ENCODE measurements at places on chromosomes 5 and 9.
A peak's percentile ranks its signal among the peaks of the same experiment; 100 is the strongest.

- H3K4me1 ChIP-seq = peaks cover 10% of the 10 kb centered on the region
- no peaks in the 10 kb centered on the region for H3K36me3 ChIP-seq
- H3K4me3 ChIP-seq = no peak overlapping the region
These were observed 241.4 kb downstream of the CSNK1G3 start for GRCh38 chr5:123753180-123753936.

DNA sequence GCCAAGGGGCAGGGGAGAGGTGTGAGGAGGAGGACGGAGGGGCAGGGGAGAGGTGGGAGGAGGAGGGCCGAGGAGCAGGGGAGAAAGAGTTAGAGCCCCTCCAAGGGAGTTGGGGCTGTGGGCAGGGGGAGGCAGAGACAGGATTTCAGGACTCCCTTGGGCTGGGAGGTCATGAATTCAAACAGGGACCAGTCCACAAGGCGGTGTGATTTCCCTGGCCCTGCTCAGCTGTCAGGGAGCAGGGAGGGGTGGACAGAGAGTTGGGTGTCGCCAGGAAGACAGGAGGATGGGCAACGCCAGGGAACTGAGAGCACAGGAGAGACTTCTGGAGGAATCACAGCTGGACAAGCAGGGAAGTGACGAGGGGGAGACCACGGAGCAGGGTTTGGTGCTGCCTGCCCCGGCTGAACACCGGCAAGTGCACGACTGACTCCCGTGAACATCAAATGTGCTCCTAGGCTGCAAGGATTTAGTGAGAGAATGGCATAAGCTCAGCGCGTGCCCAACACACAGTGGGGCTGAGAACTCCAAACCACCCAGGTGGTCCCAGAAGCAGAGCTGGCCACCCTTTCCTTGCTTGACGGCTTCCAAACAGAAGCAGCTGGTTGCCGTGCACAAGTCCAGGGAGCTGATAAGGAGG, 17.8 kb upstream of the OLFM1 start:
- no peak overlapping the region for H3K27ac ChIP-seq
- no peaks in the 10 kb centered on the region for H3K4me1 ChIP-seq
- H3K36me3 ChIP-seq = no peaks in the 10 kb centered on the region
- H3K27me3 ChIP-seq = peaks cover 6% of the 10 kb centered on the region
- H3K4me3 ChIP-seq = no peak overlapping the region
- DNase-seq = peak; percentile 47

DNA sequence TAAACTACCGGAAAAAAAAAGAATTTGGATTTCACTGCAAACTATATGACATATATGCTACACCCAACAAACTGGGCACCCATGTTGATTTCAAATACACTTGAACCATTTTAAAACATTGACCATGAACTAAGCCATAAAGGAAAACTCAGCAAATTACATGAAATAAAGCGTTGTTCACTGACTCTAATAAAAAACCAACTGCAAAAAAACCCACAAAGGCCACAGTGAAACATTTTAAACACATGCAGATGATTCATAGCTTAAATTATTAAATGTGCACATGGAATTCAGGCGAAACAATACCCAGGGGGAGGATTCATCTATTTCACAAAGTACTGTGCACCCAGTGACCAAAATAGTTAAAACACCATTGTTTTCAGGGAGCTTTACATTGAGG, 33.3 kb downstream of the MTRR start:
- no peak overlapping the region for H3K27ac ChIP-seq
- peaks cover 64% of the 10 kb centered on the region for H3K36me3 ChIP-seq
- no peaks in the 10 kb centered on the region for H3K27me3 ChIP-seq
- DNase-seq = no peak
- no peaks in the 10 kb centered on the region for H3K4me1 ChIP-seq
- no peak overlapping the region for H3K4me3 ChIP-seq

DNA sequence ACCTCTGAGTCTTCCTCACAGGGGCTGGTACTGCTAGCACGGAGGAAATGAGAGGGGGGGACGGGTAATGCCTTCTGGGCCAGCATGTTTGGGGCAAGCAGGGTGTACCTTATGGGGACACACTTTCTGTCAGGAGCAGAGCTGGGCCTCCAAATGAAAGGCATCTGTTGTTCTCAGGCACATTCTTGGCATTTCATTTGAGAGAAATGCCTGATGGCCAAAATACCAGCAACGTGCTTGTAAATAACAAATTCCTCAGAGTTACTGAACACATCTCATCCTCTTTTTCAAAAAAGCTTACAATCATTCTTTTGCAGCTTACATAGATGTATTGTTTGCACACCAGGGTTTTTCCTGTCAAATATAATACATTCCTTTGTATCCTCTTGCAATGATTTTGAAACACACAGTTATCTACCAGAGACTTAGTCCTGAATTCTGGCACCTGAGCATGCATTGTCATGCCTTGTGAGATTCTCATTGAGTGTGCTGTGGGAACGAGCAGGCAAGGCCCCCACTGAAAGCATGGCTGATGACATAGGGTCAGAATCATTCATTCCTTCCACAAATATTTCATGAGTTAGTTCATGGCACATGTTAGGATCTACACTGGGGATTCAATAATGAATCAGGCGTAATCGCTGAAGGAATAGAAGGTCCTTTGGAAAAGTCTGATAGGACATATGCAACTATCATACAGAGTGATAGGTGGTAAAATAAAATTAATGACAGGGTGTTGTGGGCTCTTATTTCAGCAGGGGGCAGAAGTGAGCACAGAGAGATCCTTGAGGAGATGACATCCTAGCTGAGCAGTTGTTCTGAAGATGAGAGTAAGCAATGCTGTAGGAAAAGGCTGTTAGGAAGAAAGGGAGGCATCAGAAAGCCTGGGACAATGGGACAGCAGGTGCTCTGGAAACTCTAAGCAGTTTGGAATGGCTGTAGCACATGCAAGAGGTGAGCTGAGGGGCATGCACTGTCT, 260.9 kb upstream of the TUT7 start:
- H3K4me1 ChIP-seq = no peaks in the 10 kb centered on the region
- no peak overlapping the region for H3K4me3 ChIP-seq
- DNase-seq = no peak
- H3K27me3 ChIP-seq = no peaks in the 10 kb centered on the region

DNA sequence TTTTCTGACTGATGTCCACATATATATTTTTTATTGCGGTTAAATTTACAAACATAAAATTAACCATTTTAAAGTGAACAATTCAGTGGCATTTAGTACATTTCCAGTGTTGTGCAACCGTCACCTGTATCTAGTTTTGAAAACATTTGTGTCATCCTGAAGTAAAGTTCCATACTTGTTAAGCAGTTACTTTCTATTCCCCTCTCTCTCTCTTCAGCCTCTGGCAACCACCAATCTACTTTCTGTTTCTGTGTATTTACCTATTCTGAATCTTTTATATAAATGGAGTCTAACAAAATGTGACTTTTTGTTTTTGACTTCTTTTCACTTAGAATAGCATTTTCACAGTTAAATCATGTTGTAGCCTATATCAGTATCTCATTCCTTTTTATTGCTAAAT, 480.1 kb upstream of the SMARCA2 start:
- H3K4me3 ChIP-seq = no peak overlapping the region
- no peaks in the 10 kb centered on the region for H3K36me3 ChIP-seq
- no peak for DNase-seq
- H3K27ac ChIP-seq = no peak overlapping the region
- no peaks in the 10 kb centered on the region for H3K27me3 ChIP-seq
- no peaks in the 10 kb centered on the region for H3K4me1 ChIP-seq

DNA sequence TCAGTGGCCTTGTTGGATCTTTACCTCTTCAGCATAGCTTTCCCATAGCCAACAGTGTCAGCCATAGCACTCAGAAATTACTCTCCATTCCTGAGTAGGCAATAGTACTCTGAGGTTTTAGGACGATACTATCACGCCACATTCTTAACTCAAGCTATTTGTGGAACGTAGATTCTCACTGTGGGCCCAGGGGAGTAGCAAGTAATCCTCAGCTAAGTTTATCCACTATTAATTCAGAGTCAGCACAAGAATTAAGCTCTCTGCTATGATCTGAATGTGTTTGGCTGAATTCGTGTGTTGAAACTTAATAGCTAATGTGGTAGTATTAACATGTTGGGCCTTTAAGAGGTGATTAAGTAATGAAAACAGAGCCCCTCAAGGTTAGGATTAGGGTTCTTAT, 858.8 kb upstream of the NUDT12 start:
- no peaks in the 10 kb centered on the region for H3K36me3 ChIP-seq
- no peak overlapping the region for H3K4me3 ChIP-seq
- DNase-seq = no peak
- H3K27ac ChIP-seq = no peak overlapping the region

DNA sequence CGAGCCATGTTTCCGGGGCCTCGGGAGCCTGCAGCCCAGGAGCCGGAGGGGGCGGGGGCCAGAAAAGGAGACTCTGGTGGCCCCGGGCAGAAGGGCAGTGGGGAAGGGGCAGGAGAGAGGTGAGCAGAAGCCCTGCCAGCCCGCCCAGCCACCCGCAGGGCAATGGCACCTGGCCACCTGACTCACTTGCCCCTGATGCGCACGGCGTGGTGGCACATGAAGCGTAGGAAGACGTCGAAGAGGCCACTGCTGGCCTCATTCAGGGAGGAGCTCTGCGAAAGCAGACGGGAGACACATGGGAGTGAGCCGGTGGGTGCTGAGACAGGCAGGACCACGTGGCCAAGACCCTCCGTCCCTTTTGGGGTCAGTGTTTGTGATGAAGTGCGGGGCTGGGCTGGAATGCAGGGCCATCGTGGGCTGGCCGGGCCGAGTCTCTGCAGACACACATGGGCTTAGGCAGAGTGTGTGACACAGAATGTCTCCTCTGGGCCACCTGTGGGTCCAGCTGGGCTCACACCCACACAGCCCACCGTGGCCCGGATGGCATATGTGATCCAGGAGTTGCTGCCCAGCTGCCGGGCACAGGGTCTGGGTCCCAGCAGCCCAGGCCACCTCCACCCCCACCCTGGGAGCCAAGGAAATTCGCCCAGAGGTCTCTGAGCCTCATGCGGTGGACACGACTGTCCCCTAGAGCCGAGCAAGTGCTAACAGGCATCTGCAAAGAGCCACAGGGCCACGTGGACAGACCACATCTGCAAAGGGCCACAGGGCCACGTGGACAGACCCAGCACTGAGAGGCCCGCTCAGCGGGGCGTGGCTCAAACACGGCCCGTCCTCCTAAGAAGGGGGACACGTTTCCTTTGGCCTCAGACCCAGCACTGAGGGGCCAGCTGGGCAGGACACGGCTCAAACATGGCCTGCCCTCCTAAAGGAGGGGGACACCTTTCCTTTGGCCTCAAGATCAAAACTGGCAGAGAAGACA, 23.6 kb downstream of the TERT start:
- H3K27me3 ChIP-seq = no peaks in the 10 kb centered on the region
- H3K27ac ChIP-seq = no peak overlapping the region
- no peaks in the 10 kb centered on the region for H3K4me1 ChIP-seq
- H3K36me3 ChIP-seq = no peaks in the 10 kb centered on the region

- peaks cover 30% of the 10 kb centered on the region for H3K4me1 ChIP-seq
- peak overlapping the region; percentile 99 for H3K4me3 ChIP-seq
- no peak for DNase-seq
- peak overlapping the region; percentile 88 for H3K27ac ChIP-seq
These were observed 724 bp downstream of the MACROH2A1 start for GRCh38 chr5:135398160-135398854.

DNA sequence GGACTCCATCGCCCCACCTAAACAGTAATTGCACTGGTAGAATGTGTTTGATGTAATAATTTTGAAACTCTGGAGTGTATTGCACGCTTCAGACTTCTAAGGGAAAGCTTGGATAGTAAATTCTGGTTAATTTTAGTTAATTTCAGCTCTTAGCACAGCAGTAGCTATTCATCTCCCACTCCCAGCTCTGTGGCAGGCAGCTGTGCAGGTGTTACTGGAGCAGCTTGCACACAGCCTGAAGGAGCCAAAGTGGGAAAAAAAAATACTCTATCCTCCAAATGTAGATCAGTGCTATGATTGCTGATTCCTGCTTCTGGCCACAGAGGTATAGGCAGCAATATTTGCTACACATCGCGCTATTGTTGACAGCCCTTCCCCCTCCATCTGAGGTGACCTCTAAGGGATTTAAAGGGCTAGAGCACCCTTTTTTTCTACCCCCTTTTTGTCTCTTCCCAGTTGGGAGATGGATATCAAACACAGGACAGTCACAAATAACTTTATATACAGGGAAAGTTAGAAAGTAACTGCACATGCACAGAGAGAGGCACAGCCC, 97.4 kb downstream of the KCTD16 start:
- DNase-seq = no peak
- H3K36me3 ChIP-seq = no peaks in the 10 kb centered on the region
- H3K4me1 ChIP-seq = no peaks in the 10 kb centered on the region
- H3K27ac ChIP-seq = no peak overlapping the region

DNA sequence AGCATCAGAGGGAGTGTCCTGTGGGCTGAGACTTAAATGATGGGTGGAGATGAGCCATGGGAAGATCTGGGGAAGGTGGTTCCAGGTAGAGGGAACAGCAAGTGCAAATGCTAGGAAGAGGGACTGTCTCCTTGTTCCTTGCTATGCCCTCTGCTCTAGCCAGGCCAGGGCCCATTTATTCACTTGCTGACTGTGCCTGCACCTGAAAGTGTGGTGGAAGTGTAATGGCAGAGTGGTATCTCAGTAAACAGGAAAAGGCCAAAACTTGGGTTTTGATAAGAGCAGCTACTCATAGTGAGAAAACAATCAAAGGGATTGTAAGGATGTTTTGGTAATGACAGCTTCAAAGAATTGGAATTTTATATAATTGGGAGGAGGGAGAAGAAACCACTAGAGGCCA, 32.4 kb downstream of the TLE4 start:
- no peaks in the 10 kb centered on the region for H3K27me3 ChIP-seq
- H3K4me1 ChIP-seq = no peaks in the 10 kb centered on the region
- DNase-seq = no peak
- no peaks in the 10 kb centered on the region for H3K36me3 ChIP-seq
- H3K4me3 ChIP-seq = no peak overlapping the region
- no peak overlapping the region for H3K27ac ChIP-seq

- H3K4me3 ChIP-seq = no peak overlapping the region
- no peaks in the 10 kb centered on the region for H3K27me3 ChIP-seq
- no peak overlapping the region for H3K27ac ChIP-seq
- peaks cover 20% of the 10 kb centered on the region for H3K36me3 ChIP-seq
These were observed 35.8 kb downstream of the PJA2 start for GRCh38 chr5:109373932-109374331.

DNA sequence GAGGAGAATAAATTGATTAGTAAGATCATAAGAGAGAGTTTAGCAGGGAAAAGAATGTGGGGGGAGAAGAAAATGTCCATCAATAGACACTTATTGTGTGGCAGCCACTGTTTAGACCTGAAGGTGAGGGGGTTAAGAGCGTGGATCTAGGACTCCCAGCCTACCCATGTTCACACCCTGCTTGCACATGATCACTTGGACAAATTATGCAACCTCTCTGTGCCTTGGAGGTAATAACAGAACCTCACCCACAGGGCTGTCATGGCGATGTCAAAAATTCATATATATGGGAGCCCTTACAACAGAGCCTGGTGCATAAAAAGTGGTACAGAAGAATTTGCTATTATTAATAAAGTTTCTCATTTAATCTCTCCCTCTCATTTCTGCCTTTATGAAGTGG, 86.0 kb upstream of the EQTN start:
- H3K4me3 ChIP-seq = no peak overlapping the region
- peaks cover 11% of the 10 kb centered on the region for H3K4me1 ChIP-seq
- no peaks in the 10 kb centered on the region for H3K36me3 ChIP-seq
- H3K27me3 ChIP-seq = no peaks in the 10 kb centered on the region
- H3K27ac ChIP-seq = no peak overlapping the region

GRCh38 chr9:107119735-107120134, 163.3 kb upstream of the RAD23B start:
- no peak for DNase-seq
- H3K4me3 ChIP-seq = no peak overlapping the region
- H3K36me3 ChIP-seq = no peaks in the 10 kb centered on the region
- H3K27me3 ChIP-seq = no peaks in the 10 kb centered on the region
- H3K27ac ChIP-seq = no peak overlapping the region
